HEK293T (cell line): ENCODE measurements at places on chromosomes 4 and X.

- DNase-seq: no peak
Measured at GRCh38 chrX:137366018-137366633, 199.8 kb upstream of the ZIC3 start.

- no peak for DNase-seq
Measured at GRCh38 chrX:55484948-55485347, 4.7 kb downstream of the USP51 start.

DNA sequence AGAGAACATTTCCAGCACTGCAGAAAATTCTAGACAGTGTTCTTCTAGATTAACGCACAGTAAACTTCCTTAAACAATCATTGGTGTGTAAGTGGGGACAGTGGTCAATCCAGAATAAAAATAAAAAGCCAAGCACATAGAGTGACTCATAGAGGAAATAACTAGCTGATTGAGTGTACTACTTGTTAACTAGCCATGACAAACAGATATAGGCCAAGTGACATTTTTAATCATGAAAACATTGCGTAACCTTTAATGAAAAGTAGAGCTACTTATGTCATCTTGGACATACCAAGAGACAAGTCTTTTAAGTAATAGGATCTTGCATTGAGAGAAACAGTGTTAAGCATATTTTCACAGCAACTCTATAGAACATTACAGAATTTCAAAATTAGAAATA is 233.9 kb upstream of the MAB21L2 start:
- no peak for DNase-seq

DNA sequence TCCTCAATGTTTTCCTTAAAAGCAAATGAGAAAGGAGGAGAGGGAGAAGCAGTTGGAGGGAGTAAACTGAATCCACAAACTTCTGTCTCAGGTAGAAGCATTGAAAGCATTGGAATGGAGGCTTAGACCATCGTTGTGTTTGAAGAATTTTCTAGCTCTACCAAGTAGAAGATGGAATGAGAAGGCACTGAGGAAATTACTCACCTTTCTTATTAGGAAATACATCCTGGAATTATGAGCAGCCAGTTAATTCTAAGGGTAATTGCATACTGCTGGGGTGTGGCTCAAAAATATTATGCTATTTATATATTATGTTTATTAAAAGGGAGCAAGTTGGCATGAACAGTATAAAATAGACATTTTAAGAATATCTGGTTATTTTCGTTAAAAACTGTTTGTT is 12.9 kb downstream of the PGM2 start:
- no peak for DNase-seq

DNA sequence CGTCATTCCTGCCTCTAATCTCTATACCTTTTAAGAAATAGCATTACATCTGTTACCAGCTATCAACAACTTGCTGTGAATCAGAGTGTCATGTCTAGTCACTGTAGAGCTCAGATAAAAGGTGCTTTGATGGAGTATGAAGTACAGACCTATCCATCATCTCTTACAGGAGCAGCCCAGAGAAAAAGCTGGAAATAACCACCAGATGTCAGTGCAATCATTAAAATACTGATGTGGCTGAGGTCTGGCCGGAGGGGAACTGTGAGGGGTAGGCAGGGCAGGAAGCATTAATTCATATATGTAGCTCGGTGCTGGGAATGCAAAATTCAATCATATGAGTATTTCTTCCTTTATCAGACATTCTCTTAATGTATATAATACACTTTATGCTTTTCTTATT is 100.6 kb downstream of the AKAP4 start:
- peak; percentile 34 for DNase-seq

- DNase-seq: no peak
Measured at GRCh38 chr4:86132468-86132867, 227.4 kb downstream of the MAPK10 start.

DNA sequence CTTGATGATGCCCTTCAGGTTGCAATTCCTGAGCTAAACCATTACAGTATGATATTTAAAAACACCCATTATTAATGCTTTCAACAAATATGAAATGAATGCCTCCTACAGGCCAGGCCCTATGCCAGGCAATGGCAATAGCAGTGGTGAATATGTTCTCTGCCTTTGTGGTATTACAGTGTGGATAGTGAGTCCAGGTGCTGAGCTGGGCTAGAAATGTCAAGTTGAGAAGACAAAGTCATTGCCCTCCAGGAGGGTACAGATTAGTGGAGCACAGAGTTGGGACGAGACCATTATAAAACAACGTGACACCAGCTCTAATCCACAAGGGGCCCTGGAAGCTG is 81.9 kb downstream of the RBM47 start:
- DNase-seq: no peak

GRCh38 chr4:780716-781492 is 45.0 kb downstream of the CPLX1 start:
- no peak for DNase-seq

DNA sequence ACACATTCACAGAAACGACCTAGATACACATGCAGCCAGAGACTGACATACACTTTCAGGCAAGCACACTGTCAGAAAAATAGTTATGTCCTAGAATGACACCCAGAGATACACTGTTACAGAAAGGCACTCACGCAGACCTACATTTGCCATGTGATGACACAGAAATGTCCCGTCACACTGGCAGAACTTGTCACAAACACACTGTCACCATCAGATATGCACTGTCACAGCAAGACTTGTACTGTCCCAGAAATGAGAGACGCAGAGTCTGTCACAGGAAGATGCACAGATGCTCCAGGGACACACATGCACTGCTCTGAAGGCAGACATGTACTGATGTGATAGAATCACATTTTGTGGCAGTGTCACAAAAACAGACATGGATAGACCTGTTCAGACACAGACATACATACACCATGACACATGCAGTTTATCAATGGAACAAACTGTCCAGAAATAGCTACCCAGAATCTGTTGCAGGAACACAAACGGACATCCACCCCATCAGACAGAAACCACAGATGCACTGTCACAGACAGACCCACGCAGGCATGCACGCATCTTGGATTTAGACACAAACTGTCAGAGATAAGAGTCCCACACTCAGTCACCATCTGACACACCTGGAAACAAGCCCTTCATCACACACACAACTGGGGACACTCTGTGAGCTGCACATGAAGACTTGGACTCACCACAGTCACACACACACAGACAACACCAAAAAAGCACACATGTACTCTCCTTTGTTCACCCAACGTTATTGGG is 1.3 kb upstream of the PIM2 start:
- no peak for DNase-seq

DNA sequence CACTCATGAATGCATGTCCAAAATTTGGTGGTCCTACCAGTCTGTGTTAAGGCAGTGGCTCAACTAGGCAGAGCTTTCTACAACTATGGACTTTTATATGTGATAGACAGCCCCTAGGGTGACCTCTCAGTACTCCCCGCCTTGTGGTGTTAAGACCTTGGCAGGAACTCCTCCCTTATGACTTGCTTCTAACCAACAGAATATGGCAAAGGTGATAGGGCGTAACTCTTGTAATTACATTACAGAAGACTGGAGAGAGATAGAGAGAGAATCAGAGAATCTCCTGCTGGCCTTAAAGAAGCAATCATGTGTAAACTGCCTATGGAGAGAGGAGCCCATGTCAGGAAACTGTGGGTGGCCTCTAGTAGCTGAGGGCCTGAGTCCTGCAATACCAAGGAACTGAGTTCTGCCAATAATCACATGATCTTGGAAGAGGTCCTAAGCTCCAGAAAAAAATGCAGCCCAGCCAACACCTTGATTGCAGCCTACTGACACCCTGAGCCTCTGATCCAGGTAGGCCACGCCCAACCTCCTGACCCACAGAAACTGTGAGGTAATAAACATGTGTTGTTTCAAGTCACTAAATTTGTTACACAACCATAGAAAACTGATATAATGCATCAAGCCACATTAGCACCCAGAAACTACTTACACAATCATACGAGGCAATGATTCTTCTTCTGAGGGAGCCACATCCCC is 68.9 kb downstream of the INPP4B start:
- no peak for DNase-seq

GRCh38 chr4:68462691-68463090 is 15.4 kb downstream of the TMPRSS11E start:
- no peak for DNase-seq

DNA sequence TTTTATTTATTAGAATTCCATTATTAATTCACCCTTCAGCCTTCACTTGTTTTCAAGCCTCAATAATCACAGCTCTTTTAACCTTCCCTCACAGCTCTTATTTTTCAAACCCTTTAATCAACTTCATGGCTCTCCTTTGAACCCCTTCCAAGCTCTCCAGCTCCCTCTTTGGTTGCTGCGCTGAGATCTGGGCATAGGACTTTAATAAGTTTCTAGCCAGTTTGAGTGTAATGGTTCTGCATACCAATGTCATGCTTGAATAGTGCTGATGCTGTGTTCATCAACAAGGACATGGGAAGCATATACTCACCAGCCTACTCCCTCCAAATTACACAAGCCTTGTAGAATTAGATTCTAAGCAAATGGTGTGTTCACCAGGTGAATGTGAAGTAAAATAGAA is 3.5 kb upstream of the RNF212 start:
- DNase-seq: no peak

GRCh38 chr4:36304138-36304681 is 22.8 kb downstream of the DTHD1 start:
- DNase-seq: no peak

GRCh38 chrX:45515262-45516215 is 314.9 kb upstream of the DIPK2B start:
- peak; percentile 42 for DNase-seq

DNA sequence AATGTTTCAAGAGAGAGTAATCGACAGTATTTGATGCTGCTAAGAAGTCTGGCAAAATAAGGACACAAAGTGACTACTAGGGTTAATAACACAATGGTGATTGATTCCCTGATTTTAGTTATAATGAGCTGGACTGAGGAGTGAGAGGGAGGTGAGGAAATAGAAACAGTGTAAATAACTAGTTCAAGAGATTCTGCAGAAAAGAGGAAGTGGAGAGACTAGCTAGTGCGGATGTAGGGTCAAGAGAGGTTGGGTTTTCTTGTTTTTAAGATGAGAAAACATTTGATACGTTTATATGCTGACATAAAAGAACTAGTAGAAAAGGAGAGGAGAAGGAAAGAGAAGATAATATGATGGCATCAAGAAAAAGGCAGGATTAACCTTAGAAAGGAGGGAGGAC is 12.2 kb upstream of the TRPC5 start:
- DNase-seq: no peak

DNA sequence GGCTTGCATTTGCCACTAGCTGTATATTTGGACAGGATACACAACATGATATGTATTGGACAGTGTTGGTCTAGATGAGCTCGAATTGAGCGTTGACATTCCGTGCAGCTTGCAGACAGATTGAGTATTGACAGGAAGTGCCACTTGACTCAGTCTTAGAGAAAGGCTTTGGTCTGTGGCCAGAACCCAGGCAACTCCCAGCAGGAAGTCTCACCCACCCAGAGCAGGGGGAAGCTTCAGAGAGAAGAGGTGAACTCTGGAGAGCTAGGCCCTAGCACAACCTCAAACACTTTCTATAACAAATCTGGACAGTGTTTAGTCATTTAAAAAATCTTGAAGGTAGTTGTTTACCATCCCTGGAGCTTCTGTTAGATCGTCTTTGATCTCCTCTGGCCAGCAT is 280.5 kb downstream of the FBXW7 start:
- no peak for DNase-seq

GRCh38 chr4:134650461-134650860 is 448.9 kb upstream of the PABPC4L start:
- DNase-seq: no peak

DNA sequence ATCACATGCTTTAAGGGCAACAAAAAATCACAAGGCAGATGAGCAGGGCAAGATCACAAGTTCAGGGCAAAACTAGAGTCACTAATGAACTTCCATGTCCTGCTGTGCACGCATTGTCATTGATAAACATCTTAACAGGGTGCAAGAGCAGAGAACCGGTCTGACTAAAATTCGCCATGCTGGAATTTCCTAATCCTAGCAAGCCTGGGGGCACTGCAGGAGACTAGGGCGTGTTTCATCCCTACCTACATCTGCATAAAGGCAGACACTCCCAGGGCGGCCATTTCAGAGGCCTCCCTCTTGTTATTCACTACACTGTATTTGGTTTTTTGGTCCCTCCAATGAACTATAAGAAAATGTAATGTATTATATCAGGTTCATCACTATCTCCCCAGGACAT is 203.6 kb downstream of the ARHGEF9 start:
- DNase-seq: no peak

DNA sequence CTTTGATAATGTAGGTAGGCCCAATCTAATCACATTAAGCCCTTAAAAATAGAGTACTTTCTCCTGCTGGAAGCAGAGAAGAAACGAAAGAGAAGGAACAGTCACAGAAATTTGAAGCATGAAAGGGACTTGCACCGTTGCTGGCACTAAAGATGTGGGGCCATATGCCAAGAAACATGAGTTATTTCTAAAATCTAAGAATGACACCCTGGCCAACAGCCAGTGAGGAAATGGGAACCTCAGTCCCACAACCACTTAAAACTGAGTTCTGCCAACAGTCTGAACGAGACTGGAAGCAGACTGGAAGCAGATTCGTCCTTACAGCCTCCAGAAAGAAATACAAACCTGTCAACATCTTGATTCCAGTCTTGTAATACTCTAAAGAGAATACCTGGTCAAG is 70.1 kb downstream of the CENPC start:
- no peak for DNase-seq

DNA sequence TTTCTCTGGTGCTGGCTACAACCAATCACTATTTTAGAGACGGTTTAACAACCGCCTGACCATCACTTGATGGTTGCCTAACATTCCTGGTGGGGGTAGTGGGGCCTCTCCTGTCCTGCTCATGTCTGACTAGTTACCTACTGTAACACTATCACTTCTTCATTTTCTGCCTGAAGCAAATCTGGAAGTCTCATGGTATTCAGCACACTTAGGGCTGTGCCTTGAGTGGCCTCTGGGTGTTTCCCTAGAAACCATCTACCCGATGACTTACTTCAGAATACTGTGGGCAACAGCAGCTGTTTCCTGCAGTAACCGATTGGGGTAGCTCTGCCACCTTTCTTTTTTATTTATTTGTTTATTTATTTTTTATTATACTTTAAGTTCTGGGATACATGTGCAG is 880.1 kb upstream of the INTU start:
- no peak for DNase-seq

GRCh38 chrX:19563327-19563726 is 48.0 kb upstream of the MAP3K15 start:
- DNase-seq: no peak

GRCh38 chrX:24133312-24133711 is 16.2 kb upstream of the ZFX start:
- DNase-seq: no peak

DNA sequence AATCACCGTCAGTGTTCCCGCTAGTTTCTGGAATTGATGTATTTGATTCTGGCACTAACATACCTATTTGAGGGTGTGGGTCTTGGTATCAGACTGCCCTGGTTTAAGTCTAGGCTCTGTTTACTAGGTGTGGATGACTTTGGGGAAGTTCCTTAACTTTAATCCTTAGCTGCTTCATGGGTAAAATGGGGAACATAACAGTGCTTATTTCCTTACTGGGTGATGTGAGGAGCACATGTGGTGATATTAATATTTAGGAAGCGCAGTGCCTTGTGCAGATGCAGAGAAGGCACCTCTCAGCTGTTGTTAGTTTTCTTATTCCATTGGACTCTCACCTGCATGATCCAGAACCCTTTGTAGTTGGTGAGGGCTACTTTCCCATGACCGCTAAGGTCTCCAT is 17.1 kb downstream of the RNF4 start:
- no peak for DNase-seq

GRCh38 chrX:53294024-53294648 is 12.8 kb upstream of the IQSEC2 start:
- DNase-seq: no peak
